ENCODE measurements at places on chromosomes 5 and 9. TPM values are rescaled to one million over a fixed set of nuclear protein-coding genes. Genes with fewer than 3 reads are reported as not detected.

GRCh38 chr5:157050050-157050449, 8.9 kb downstream of the HAVCR1 start:
- peak overlapping the region; percentile 65 for H3K27ac ChIP-seq
- peak overlapping the region; percentile 52 for H3K4me3 ChIP-seq
- DNase-seq, result no peak
- no peaks in the 10 kb centered on the region for H3K27me3 ChIP-seq
- H3K36me3 ChIP-seq, result peaks cover 6% of the 10 kb centered on the region
- peaks cover 24% of the 10 kb centered on the region for H3K4me1 ChIP-seq

- no peak overlapping the region for H3K27ac ChIP-seq
- H3K4me3 ChIP-seq, result no peak overlapping the region
- H3K27me3 ChIP-seq, result peaks cover 1% of the 10 kb centered on the region
- DNase-seq, result no peak
These were observed 13.0 kb upstream of the GLIPR2 start for GRCh38 chr9:36123515-36123914.

DNA sequence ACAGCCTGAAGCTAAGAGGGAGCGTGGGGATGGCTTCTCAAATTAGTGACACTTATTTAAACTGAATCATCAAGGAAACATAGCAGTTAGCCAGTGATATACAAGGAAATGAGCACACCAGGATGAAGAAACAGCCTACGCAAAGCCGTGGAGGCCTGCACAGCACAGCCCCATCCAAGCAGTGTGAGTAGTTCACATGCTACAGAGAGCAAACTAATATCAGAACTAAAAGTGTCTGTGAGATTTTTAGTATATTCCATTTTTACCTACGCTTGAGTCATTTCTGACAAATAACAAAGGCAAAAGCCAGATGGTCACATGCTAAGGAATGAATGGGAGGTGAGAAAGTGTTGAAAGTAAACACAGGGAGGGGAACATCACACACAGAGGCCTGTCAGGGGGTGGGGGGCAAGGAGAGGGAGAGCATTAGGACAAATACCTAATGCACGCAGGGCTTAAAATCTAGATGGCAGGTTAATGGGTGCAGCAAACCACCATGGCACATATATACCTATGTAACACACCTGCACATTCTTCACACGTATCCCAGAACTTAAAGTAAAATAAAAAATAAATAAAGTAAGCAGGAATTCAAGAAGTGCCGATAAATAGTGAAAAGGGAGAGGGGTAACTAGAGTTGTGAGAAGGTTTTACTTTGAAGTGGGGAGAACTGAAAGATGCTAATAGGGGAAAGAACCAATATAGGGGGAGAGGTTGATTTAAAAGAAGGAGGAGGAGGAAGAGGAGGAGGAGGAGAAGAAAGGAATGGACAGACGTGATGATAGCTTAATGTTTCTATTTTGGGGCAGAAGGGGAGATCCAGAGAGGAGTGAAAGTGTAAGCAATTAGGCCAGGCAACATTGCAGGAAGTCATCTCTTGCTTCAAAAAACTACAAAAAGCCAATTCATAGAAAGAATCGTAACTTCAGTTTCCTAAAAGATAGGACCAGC, 100.9 kb upstream of the PTGER4 start:
- H3K27ac ChIP-seq, result peak overlapping the region; percentile 87
- DNase-seq, result peak; percentile 19
- no peaks in the 10 kb centered on the region for H3K36me3 ChIP-seq
- no peaks in the 10 kb centered on the region for H3K27me3 ChIP-seq
- peaks cover 36% of the 10 kb centered on the region for H3K4me1 ChIP-seq

DNA sequence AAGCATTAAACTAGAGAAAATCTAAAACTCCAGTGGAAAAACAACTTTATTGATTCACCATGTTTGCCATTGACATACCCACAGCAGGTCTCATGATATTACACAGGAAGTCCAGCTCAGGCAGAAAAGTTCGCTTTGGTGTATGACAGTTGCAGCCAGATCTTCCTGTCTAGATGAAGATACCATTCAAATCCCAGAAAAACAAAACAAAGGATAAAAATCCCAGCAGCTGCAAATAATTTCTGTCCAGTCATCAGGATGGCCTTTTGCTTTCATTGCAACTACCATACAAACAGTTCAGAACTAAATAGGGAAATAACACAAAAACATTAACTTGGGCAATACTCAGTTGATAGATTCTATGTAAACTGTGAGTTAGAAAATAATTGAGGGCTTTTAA, 136.0 kb upstream of the NREP start:
- H3K27me3 ChIP-seq, result no peaks in the 10 kb centered on the region
- no peak overlapping the region for H3K4me3 ChIP-seq
- H3K36me3 ChIP-seq, result no peaks in the 10 kb centered on the region
- H3K27ac ChIP-seq, result no peak overlapping the region
- no peak for DNase-seq

DNA sequence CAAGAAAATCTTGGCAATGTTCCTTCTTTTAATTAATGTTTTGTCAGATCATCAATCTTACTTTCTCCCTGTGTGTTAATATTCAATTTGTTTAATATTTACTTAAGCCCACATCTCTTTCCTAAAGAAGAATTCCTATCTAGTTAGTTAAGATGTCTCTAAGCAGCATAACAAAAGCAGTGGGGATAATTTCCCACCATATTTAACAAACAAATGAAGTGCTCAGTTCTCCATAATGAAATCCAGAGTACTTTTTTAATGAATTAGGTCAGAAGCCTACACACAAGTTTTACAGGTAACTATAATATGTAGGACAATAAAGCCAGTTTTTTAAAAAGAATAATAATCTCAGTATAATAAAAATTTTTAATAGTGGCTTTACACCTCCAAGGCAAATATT, 1918.8 kb downstream of the EFNA5 start:
- no peaks in the 10 kb centered on the region for H3K36me3 ChIP-seq
- DNase-seq, result no peak
- no peaks in the 10 kb centered on the region for H3K27me3 ChIP-seq

DNA sequence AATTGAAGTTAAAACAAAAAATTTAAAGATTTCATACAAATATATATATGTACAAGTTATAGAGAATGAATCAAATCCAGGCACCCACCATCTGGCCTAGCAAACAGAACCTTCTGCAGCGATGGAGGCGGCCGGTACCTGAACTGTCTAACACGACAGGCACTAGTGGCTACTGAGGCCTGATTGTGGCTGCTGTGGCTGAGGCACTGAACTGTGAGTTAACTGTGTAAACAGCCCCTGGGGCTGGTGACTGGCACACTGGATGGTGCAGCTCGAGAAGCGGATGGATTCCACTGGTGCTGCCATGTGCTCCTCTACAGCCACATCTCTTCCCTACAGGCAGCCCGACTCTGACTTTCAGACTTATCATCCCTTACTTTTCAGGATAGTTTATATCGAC, 82.4 kb downstream of the RAPGEF1 start:
- no peak for DNase-seq
- H3K27ac ChIP-seq, result peak overlapping the region; percentile 99
- peaks cover 63% of the 10 kb centered on the region for H3K4me1 ChIP-seq
- H3K4me3 ChIP-seq, result no peak overlapping the region
- peaks cover 20% of the 10 kb centered on the region for H3K36me3 ChIP-seq

GRCh38 chr5:142342128-142342981, 17.5 kb upstream of the SPRY4 start:
- H3K4me1 ChIP-seq, result no peaks in the 10 kb centered on the region
- DNase-seq, result no peak
- peaks cover 5% of the 10 kb centered on the region for H3K36me3 ChIP-seq
- no peak overlapping the region for H3K4me3 ChIP-seq
- H3K27ac ChIP-seq, result no peak overlapping the region

GRCh38 chr5:42718591-42718990, 38.0 kb upstream of the CCDC152 start:
- H3K4me1 ChIP-seq, result peaks cover 42% of the 10 kb centered on the region
- H3K36me3 ChIP-seq, result no peaks in the 10 kb centered on the region
- H3K27ac ChIP-seq, result no peak overlapping the region
- peak; percentile 38 for DNase-seq

DNA sequence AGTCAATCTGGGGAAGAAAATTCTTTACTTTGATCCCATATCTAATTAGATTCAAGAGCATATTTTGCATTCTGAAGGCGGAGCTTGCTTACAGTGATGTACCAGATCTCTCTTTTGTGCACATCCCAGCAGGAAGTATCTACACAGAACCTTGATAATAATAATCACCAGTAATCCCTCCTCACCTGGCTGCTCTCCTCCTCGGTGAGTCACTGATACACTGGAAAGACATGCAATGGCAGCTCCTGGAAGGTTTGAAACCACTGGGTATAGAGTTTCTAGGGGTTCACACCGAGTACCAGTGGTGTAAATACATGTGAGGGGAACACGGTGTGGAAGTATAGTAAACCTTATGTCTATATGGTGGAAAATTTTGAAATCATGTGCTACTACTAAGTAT, 205.5 kb upstream of the TARS1 start:
- DNase-seq, result no peak
- H3K27ac ChIP-seq, result no peak overlapping the region
- H3K27me3 ChIP-seq, result no peaks in the 10 kb centered on the region

DNA sequence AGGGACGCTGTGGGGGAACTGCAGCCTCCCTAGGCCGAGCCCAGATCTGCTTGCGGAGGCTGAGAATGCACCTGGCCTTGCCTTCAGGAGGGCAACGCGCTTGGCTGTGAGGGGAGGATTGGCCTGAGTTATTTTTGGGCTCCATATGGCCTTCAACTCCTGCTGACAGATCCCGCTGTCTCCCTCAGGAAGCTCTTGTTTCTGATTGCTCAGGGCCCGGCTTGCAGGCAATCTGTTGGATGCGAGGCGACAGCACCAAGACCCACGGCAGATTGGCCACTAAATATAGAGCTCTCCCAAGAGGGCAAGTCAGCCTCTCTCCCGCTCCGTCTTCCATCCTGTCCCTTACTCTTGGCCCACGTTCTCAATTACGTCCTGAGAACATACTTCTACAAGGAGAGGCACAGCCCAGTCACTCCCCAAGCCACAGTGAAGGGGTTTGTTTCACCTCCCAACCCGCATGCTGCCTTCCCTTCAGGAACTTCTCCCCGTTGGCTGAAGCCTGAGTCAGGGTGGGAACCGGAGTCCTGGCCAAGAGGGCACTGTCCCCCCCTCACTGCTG, 53.6 kb downstream of the RASGEF1C start:
- no peak overlapping the region for H3K4me3 ChIP-seq
- no peak for DNase-seq
- H3K27me3 ChIP-seq, result no peaks in the 10 kb centered on the region
- H3K4me1 ChIP-seq, result no peaks in the 10 kb centered on the region
- H3K36me3 ChIP-seq, result no peaks in the 10 kb centered on the region
- H3K27ac ChIP-seq, result no peak overlapping the region

GRCh38 chr9:14748373-14748772, 25.8 kb upstream of the CER1 start:
- no peak for DNase-seq
- H3K36me3 ChIP-seq, result no peaks in the 10 kb centered on the region
- H3K4me1 ChIP-seq, result peaks cover 4% of the 10 kb centered on the region
- no peak overlapping the region for H3K27ac ChIP-seq

- DNase-seq, result no peak
- H3K27ac ChIP-seq, result no peak overlapping the region
- H3K4me3 ChIP-seq, result no peak overlapping the region
These were observed 53.0 kb downstream of the NIM1K start for GRCh38 chr5:43244823-43245565.

DNA sequence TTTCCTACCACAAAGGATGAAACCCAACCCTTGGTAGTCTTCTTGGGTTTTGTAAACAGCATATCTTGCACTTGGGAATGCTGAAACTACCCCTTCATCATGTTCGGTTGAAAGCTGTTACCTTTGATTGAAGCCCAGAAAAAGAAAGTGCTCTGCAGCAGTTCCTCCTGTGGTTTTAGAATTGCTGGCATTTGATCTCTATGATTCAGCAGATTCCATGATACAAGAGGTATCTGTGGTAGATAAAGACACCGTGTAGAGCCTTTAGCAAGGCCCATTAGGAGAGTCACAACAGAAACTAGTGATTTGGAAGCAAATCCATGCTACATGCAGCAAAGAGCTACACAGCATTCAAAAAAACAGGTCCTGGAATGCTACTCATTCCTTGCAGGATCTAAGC, 557.0 kb downstream of the TLE1 start:
- no peaks in the 10 kb centered on the region for H3K36me3 ChIP-seq
- no peaks in the 10 kb centered on the region for H3K4me1 ChIP-seq
- no peak overlapping the region for H3K27ac ChIP-seq
- DNase-seq, result no peak
- H3K27me3 ChIP-seq, result no peaks in the 10 kb centered on the region

DNA sequence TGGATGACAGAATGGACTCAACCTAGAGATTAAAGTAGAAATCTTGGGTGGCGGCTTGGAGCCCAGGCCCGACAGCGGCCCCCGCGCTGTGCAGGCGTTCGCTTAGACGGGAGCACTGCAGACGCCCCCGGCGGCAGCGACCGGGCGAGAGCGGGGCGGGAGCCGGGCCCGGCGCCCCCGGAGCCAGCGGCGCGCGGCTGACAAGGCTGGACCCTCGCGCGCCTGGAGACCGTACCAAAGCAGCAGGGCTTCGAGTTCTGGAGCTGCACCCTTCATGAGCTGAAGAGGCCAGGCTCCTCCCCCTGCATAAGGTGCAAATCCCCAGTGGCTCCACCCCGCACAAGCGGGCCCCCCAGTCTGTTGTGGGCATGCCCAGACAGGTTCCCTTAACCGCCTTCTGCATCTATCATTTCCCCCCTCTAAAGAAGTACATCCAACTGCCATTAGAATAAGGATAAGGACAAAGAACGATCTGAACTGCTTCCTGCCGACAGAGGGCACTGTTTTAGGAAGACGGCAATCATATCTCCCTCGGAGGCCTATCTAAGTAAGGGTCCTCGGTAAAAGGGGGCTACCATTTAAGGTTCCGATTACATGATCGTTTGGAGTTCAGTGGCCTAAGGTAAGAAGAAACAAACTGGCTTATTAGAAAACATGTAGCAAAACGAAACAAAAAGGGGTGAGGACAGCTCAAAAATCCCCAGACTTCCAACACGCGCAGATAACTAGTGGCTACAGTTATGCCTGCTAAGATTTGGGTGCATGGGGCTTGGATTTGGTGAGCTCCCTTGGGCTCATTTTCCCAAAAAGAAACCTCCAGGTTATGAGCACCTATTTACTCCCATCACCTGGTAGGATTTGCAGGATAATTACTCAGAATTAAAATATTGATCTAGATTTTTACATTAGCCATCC, 66.3 kb downstream of the RGMB start:
- no peaks in the 10 kb centered on the region for H3K36me3 ChIP-seq
- H3K27ac ChIP-seq, result no peak overlapping the region
- DNase-seq, result no peak
- H3K4me1 ChIP-seq, result no peaks in the 10 kb centered on the region

GRCh38 chr9:6007770-6008168, 7.7 kb downstream of the RANBP6 start:
- DNase-seq, result peak; percentile 72
- H3K27me3 ChIP-seq, result no peaks in the 10 kb centered on the region
- H3K27ac ChIP-seq, result no peak overlapping the region
- peaks cover 48% of the 10 kb centered on the region for H3K4me1 ChIP-seq
- H3K4me3 ChIP-seq, result peak overlapping the region; percentile 89

- no peaks in the 10 kb centered on the region for H3K4me1 ChIP-seq
- H3K4me3 ChIP-seq, result no peak overlapping the region
- no peak for DNase-seq
- H3K27ac ChIP-seq, result no peak overlapping the region
- H3K27me3 ChIP-seq, result no peaks in the 10 kb centered on the region
These were observed 72.8 kb downstream of the NUP214 start for GRCh38 chr9:131198041-131198715.

Gene TIMD4
- total RNA-seq, result 5.5 TPM

Gene ERMP1
- total RNA-seq, result 21.1 TPM

Gene LMAN2
- total RNA-seq, result 137 TPM

Gene IFNA21
- total RNA-seq, result not detected

Gene FCN2
- total RNA-seq, result not detected

Gene FBP1
- not detected for total RNA-seq

Gene SLCO6A1
- not detected for total RNA-seq

Gene NR6A1
- 1.8 TPM for total RNA-seq

Gene ANGPTL2
- total RNA-seq, result not detected

Gene GABRA6
- not detected for total RNA-seq

Gene GPR150
- total RNA-seq, result 0.11 TPM

Gene MARCOL
- not detected for total RNA-seq
